GM18507 (cell line): ENCODE measurements at places on chromosomes 12 and 14.

GRCh38 chr12:92186038-92186470 lies 40.4 kb upstream of the BTG1 start:
- no peak for DNase-seq

- DNase-seq: no peak
Measured at GRCh38 chr12:120856980-120857379, 47.2 kb downstream of the SPPL3 start.

DNA sequence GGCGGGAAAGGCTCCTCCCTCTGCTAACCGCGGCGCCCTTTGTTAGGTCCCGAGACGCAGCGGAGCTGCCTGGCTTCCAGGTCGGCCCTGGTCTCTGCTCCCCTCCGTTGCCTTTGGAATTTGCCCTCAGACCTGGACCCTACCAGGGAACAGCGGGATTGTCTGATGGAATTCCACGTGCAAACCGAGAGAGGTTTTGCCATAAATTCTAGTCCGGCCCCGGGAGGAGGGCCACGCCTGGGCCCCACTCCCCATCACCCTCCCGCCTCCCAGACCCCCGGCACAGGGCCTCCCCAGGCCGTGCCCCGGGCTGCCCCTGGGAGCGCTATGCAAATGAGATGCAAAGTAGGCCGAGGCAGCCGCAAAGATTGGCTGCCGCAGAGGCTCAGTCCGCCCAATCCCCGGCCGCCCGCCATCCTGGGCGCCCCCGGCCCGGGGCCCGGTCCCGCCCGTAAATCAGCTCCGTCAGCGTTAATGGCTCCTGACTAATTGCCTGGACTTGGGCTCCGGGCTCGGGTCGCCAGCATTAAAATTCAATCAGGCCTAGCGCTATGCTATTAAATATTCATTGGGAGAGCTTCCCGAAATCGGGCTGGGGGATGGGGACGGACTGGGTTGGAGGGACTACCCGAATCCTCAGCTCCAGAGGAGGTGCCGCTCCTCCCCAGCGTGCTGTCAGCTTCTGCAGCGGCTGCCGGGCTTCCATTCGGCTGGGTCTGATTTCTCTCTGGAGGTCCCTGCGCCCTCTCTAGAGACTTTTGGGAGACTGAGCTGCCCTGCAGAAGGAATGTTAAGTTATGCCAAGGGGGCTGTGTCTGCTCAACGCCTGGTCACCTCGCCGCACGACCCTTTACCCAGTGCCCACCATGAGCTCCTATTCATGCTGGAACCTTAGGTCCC lies 15.7 kb upstream of the FIGNL2 start:
- DNase-seq: no peak

DNA sequence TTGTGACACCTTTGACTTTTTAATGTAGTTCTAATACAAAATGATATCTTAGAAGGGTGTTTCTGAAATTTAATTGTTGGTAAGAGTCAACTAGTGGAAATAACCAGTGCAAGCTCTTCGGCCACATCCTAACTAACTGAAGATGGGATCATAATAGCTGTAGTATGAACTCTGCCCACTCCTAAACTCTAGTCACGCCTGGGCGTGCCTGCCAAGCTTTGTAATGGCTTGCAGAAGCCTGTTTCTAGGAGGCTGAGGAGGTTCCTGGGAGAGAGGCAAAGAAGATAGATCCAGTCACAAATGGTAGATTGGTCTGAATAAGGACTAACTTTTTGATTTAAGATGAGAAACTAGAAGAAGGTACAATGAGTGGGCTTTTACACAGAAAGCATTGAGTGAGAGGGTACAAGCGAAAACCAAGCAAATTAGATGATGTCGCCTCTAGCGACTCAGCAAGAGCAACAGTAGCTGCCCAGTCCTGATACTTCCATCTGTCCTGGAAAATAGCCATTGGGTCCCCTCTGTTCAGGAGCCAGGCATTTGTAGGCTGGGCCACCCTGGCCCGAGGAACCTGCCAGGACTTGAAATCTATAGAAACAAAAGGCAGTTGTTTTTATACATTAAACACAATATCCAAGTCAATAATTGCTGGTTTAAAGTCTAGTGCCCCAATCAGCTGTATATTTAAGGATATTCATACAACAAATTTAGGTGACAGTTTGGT lies 148.8 kb downstream of the SLC38A4 start:
- DNase-seq: no peak
